ENCODE measurements at places on chromosomes 1 and 21.

DNA sequence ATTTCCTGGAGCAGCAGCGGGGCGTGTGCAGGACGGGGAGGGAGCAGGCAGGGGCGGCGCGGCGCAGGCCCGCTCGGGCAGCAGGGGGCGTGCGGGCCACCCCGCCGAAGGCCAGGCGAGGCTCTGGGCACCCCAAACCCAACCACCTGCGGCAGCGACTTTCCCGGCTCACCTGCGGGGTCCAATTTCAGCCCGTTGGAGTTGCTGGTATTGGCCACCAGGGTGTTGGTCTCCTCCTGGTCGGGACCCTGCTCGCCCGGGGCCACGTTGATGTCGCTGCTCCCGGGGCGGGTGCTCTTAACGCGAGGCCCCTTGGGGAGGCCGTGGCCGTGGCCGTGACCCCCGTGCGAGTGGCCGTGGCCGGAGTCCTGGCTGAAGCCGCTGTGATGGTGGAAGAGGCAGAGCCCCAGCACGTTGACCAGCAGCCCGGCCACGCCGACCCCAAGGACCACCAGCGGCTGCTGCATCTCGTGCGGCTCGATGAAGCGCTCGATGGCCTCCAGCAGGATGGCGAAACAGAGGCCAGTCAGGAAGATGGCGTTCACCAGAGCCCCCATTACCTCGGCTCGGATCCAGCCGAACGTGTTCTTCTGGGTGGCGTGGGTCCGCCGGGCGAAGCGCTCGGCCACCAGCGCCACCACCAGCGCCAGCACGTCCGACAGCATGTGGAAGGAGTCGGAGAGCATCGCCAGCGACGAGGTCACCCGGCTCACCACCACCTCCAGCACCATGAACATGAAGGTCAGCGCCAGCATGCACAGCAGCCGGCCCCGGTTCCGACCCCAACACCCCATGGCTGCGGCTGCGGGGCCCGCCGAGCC lies 932 bp downstream of the SLC30A1 start:
- DNase-seq: peak; percentile 48

- DNase-seq: no peak
These were observed 24.9 kb downstream of the CSMD2 start for GRCh38 chr1:34140011-34140676.

DNA sequence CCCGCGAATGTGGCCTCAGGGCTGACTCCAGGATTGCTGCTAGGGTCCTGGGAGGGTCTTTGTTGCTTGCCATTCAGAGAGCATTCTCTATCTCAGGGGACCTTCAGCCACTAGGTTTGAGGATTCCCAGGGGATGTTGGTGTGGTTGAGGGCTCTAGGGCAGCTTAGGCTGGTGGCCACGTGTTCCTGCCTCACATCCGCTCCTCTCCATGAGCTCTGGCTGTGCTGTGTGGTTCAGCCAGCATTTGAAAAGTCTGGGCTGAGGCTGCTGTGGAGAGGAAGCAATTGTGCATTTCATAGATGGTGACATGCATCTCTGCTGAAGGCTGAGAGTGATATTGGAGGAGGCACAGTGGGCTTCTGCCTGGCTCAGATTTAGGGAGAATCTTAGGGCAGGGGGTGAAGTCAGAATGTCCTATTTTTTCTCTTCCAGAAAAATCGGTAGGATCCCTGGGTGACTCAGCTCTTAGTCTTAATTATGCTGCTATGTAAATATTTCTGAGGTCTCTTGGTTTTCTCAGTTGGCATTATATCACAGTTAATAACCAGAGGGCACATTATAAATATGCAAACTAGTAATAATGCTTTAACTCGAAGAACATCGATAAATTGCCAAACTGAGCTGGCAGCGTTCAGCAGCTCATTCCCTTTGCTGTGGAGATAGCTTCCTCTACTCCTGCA lies 182.3 kb downstream of the CAMTA1 start:
- DNase-seq: no peak

DNA sequence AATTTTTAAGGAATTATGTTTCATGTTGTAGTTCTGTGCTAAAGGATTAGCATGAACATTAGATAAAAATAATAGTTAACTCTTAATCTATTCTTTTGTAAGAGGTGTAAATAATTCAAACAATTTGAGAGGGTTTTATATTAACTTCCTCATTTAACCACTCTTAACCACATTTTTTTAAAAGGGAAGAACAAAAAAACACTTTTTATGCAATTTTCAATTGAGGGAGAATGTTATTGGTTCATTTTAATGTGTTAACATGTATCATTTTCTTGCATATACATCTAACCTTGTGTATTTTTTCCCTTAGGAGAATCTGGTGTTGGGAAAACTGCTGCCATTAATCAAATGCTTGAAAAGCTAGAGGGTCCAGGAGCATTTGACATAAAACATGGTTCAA lies 169.0 kb downstream of the LBR start:
- DNase-seq: no peak

Measured in stimulated activated CD8-positive, alpha-beta memory T cell treated with anti-CD3 and anti-CD28 coated beads, Interleukin-15, amount 100 ng/mL, for 1 hour (primary cell).